ENCODE measurements at places on chromosomes 3 and 15.

DNA sequence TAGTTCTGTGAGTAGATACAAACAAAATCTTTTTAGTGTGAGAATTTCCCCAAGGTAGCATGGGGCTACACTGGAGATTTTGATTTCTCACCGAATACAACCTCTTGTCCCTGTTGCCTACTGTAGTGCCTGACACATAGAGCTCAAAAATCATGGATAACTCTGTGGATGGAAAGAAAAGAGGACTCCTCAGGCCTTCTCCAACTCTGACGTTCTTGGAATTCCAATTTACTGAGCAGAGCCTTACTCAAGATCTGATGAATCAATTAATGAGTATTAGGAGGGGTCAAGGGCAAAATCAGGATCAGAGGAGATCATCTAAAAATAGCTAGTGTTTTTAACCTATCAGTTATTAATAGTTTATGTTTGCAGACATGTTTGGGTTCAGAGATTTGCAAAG is 46.7 kb upstream of the PYDC2 start:
- DNase-seq, result no peak

GRCh38 chr3:105402287-105402801 is 35.6 kb downstream of the ALCAM start:
- no peak for DNase-seq

GRCh38 chr15:101123222-101123910 is 128.5 kb downstream of the CHSY1 start:
- no peak for DNase-seq

DNA sequence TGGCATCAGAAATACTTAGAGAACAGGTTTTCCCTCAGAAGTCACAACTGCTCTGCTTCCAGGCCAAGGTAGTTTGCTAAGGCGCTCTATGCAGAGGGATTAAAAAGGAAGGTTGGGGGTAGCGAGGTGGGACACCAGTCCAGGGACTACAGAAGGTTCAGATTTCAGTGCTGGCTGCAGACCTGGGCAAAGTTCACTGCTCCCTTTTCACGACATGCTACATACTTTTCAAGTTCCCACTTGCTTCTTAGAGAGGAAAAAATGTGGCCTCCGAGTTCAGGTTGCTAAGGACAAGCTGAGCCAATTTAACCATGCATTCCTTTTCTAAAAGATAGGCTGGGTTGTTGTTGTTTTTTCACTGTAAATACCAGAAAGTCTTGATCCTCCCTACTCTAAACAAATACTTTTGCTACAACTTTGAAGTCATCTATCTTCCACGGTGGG is 158.6 kb upstream of the NR2F2 start:
- no peak for DNase-seq

GRCh38 chr3:52385157-52385556 is 59.7 kb downstream of the SEMA3G start:
- DNase-seq, result peak; percentile 29

- no peak for DNase-seq
Measured at GRCh38 chr15:34853001-34853758, 57.8 kb upstream of the ACTC1 start.

GRCh38 chr15:59946084-59946483 is 58.0 kb upstream of the FOXB1 start:
- no peak for DNase-seq

GRCh38 chr3:61154457-61155198 is 96.6 kb downstream of the FHIT start:
- no peak for DNase-seq

- no peak for DNase-seq
Measured at GRCh38 chr3:147507638-147508286, 98.6 kb downstream of the ZIC1 start.

- no peak for DNase-seq
Measured at GRCh38 chr3:79516795-79517194, 251.0 kb downstream of the ROBO1 start.

- DNase-seq, result no peak
Measured at GRCh38 chr3:24657870-24658510, 163.3 kb upstream of the THRB start.

- DNase-seq, result no peak
Measured at GRCh38 chr3:152333928-152334327, 65.2 kb downstream of the MBNL1 start.

DNA sequence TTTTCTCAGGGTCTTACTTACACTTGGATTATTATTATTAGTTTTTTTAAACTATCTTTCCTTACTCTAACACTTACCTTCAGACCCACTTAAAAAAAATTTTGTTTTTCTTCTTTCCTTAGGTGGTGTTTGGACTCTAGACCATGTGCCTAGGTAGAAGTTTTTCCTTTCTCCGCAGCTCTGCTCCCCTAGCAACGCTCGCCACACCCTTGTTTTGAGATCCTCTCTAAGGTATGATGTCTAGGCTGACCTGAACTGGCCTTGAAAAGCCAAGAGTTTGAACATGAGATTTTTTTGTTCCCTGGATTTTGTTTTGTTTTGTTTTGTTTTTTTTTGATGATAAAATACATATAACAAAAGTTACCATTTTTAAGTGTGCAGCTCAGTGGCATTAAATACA is 16.2 kb downstream of the ZNF592 start:
- no peak for DNase-seq

- no peak for DNase-seq
Measured at GRCh38 chr3:76367281-76367680, 581.9 kb upstream of the ZNF717 start.

- DNase-seq, result no peak
Measured at GRCh38 chr3:13296662-13297061, 123.5 kb downstream of the NUP210 start.

DNA sequence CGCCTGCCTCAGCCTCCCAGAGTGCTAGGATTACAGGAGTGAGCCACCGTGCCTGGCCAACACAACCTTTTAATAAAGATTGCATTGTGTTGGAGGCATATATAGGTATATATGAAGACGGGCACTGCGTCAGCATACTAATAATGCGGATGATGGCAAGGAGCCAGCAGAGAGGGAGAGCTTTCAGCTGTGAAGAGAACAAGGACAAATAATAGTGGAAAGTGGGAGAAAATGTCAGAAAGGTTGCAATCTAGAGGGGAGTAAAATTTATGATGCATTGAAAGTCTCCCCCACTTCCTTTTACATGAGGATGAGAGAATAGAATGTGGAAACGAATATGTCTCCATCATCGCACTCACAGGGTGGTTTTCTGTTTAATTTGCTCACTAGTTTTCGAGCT is 170.5 kb upstream of the TBL1XR1 start:
- DNase-seq, result no peak

GRCh38 chr15:78097667-78098066 is 5.3 kb downstream of the SH2D7 start:
- DNase-seq, result no peak

GRCh38 chr3:194093842-194094241 is 42.1 kb upstream of the HES1 start:
- no peak for DNase-seq

GRCh38 chr3:23435904-23436303 is 232.8 kb downstream of the UBE2E2 start:
- DNase-seq, result no peak

DNA sequence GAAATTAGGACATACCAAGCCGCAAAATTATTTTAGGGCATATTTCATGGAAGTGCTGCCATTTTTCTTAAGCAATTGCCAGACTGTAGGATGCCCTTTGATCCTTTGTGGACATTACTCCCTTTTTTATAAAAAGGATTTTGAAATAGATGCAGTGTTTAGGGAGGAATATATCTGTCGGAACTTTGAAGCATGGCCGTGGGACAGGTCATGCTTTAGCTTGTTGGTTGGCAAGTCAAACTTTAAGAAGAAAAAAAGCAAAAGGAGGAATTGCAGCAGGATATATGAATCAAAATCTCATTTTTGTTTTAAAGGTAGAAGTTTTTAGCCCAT is 122.1 kb downstream of the MCTP2 start:
- DNase-seq, result no peak

DNA sequence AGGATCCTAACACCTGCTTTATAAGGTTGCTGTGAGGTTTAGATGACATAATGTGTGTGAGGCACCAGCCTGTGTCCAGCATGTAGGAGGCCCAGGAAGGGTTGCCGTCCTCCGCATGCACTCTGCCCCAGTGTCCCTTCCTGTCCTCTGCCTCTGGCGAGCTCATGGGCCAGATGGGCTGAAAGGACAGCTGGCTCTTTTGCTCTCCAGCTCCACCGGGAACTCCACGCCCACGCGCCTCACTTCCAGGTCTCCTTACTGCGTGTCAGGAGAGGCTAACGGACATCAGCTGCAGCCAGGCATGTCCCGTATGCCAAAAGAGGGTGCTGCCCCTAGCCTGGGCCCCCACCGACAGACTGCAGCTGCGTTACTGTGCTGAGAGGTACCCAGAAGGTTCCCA is 12.2 kb downstream of the MUC20 start:
- DNase-seq, result no peak

DNA sequence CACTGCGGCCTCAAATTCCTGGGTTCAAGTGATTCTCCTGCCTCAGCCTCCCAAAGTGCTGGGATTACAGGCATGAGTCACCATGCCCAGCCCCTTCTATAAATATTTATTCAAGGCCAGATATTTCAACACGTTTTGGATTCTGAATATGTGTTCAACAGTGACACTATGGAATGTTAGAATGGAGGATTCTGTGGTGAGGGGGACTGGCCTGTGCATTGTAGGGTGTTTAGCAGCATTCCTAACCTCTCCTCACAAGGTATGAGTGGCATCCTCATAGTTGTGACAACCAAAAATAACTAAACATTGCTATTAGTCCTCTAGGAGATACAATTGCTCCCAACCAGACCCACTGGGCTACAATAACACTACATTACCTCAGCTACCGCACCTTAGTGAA is 104.0 kb upstream of the ATP10A start:
- DNase-seq, result no peak

- DNase-seq, result no peak
Measured at GRCh38 chr3:2810723-2811122, 299.5 kb downstream of the IL5RA start.

GRCh38 chr15:58608129-58608590 is 141.3 kb downstream of the ADAM10 start:
- DNase-seq, result no peak

DNA sequence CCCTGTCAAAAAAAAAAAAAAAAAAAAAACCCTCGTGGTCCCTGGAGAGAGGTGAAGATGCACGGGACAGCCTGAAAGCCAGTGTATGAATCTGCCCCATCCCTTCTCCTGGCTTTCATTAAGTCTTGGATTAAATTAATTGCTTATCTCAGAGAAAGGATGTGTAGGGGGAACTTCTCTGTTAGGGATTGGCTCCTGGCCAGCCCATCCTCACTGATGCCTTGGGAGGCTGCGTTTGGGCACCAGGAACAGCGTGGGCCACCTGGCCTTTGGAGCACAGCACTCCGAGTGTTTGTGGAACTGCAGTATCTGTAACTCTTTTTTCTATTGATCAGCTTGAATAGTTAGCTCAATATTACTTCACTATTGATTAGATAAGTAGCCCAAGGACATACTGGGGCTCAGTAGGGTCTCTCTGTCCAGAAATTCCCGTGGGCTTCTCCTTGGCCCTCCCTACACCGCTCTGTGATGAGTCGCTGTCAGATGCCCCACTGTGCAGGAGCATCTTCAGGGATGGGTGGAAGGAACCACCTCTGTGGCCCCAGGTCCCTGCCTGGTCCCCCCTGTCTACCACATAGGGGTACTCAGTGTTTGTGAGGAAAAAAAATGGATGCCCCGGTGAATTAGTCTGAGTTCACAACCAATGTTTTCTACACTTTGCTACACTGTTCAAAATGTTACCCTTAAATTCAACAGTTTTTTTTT is 2.0 kb downstream of the PXYLP1 start:
- no peak for DNase-seq

GRCh38 chr15:44711743-44712345 is 527 bp downstream of the B2M start:
- DNase-seq, result peak; percentile 64

- no peak for DNase-seq
Measured at GRCh38 chr3:113536627-113537101, 4.3 kb downstream of the SIDT1 start.

DNA sequence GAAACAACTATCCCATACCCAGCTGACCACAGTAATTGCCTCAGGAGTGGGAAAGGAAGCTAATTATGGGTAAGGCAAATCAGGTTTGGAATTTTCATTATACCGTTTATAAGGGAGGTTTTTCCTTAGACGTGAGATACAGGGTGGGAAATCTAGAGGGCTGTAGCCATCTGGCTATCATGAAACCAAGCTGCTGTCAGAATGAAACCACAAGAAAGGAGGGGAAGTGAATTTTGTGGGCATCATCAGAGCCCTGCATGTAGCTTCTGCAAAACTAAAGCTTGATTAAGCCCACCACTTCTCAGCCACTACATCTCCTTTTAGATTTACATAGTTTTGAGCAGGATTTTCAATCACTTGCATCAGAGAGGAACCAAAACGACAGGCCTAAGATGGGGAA is 893.5 kb downstream of the TUSC7 start:
- no peak for DNase-seq

DNA sequence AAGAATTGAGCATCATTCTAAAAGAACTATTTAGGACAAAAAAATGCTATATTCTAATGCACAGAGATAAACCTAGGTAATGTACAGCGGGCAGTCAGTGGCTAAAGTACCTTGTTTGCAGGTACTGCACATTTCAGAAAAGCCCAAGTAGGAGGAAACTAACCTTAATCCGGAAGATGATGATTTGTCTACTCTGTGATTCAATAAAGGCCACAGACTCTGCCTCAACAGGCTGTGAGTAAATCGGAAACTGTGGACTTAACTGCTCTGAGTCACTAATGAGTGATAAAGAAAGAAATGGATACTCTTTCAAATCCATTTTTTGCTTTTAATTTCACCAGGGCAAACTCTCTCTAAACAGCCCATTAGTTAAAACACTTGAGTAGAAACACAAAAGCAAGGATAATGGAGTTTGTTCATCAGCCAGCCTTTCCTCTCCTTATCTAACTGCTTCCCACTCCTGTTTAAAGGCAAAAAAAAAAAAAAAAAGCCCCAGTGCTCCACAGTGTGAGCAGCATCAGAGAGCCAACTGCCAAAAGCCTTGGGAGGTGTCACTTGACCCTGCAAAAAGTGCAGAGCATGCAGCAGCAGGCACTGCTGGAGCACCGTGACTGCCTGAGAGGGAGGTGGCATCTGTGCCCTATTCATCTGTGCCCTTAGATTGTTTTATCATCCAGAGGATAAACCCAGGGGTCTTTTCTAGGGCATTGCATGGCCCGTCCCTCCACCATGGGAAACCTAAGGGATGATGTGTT is 187.7 kb downstream of the SATB1 start:
- DNase-seq, result no peak

DNA sequence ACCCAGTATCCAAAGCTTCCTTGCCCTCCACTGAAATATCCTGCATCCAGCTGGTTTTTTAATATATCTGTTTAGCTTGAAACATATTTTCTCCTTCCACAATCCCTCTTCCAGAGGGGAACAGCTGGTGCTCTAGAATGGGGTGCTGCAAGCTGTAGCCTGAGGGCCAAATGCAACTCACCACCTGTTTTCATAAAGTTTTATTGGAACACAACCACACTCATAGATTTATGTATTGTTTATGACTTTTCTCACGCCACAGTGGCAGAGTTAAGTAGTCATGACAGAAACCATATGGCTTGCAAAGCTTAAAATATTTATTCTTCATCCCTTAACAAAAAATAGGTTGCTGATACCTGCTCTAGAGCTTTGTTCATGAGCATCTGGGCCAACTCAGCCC is 298.7 kb downstream of the CLSTN2 start:
- no peak for DNase-seq

GRCh38 chr15:82014989-82015388 is 30.8 kb downstream of the MEX3B start:
- DNase-seq, result no peak

GRCh38 chr3:29274667-29275066 is 6.2 kb upstream of the RBMS3 start:
- DNase-seq, result no peak

GRCh38 chr3:42102571-42102970 is 11.4 kb downstream of the TRAK1 start:
- DNase-seq, result no peak

- DNase-seq, result no peak
Measured at GRCh38 chr3:139427283-139428060, 38.0 kb upstream of the COPB2 start.
